HT1080 (cell line): ENCODE measurements at places on chromosomes 1 and 21.

DNA sequence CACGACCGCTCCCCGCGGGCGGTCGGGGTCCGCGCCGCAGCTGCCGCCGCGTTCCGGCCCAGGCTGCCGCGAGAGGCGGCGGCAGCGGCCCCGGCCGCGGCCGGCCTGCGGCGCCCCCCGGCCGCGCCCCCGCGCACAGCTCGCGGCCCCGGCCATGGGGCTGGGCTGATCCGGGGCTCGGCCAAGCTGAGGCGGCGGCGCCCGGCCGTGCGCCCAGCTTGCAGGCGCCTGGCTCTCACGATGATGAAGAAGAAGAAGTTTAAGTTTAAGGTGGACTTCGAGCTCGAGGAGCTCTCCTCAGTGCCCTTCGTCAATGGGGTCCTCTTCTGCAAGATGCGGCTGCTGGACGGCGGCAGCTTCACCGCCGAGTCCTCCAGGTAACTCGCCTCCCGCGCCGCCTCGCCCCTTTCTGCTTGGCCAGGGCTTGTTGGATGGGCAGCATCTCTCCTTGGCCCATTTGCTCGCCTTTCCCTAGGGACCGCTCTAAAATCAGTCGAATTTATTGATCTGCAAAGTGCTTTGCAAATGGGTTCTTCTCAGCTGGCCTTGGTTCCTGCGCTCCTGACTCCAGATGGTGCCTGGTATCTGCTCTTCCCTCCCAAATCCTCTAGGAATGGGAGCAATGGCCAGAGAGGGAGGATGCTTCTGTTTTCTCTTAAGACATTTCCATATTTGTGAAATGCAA is 431 bp downstream of the EEIG2 start:
- peak; percentile 29 for DNase-seq

DNA sequence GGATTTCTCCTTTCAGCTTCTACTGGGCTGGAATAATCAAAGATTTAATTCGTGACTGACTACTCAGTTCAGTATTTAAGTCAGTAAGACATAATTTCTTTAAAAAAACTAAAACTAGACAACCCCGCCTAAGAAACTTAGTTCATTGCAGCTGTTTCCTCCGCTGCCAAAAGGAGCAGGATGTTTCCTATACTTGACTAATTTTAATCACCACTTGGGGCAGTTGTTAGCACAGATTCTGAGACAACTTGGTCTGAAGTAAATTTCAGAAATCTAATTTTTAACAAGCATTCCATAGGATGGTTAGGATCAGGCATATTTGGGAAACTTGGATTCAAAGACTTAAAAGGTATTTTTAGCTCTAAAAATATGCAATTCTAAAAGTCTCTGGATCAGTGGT is 34.0 kb downstream of the EPRS1 start:
- DNase-seq, result no peak

DNA sequence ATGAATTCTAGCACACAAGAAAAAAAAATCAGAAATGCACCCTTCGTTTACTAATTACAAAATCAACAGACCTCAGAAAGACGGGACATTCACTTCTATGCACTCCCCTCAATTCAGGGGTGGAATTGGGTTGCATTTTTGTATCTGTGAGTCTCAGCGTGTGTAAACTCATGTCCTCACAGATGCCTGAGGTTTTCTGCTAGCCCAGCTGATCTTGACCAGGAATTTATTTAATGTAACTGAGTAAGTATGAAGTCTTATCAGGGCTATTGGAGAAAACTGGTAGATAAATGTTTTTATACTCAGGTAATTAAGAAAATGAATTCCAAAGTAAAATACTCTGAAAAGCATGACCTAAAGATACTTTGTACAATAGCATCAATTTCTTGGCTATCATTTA is 167.7 kb downstream of the RUNX1 start:
- no peak for DNase-seq

DNA sequence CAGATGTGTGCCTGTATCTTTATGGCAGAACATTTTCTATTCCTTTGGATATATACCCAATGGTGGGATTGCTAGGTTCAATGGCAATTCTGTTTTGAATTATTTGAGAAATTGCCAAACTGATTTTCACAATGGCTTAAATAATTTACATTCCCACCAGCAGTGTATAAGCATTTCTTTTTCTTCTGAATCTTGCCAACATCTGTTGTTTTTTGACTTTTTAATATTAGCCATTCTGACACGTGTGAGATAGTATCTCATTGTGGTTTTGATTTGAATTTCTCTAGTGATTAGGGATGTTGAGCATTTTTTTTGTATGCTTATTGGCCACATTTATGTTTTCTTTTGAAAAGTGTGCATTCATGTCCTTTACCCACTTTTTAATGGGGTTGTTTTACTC is 864.3 kb upstream of the ADAMTS5 start:
- DNase-seq, result no peak

GRCh38 chr1:204176049-204176448 is 9.9 kb upstream of the REN start:
- DNase-seq, result no peak

- no peak for DNase-seq
Observed at GRCh38 chr1:212186427-212187207, 98.6 kb upstream of the PPP2R5A start.

DNA sequence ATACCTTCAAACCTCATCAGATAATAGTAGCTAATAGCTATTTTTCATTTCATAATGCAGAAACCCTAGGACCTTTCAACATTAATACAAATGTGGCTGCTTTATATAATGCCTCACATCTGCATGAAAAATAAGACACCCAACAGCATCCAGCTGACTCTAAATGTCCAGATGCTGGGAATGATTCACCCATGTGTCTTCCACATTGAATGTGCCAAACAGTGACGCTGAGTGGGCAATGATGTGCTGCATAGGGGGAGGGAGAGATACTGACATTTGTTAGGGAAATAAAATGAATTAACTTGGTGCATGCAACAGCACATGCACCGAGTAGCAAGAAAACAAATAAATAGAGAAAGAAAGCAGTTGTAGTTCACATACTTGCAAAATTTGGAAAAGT is 199.3 kb downstream of the DSCAM start:
- no peak for DNase-seq

DNA sequence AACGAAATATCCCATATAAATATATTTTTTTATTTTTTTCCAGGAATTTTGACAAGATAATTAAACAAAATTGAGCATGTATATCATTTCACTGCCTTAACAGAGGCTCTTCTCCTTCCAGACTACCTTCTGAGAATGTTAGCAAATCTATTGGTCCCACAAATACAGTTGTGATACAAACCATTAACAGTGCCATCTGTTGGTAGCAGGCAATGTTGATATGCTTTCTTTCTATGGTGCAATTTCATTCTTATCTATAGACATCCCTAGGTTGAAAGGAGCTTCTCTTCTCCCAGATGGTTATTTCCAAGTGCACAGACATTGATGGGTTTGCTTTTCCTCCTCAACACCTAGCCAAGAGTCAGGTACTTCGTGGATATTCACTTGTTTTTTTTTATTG is 303.6 kb downstream of the USH2A start:
- peak; percentile 8 for DNase-seq

GRCh38 chr1:80534606-80535360 is 1266.0 kb upstream of the ADGRL2 start:
- DNase-seq, result peak; percentile 52

DNA sequence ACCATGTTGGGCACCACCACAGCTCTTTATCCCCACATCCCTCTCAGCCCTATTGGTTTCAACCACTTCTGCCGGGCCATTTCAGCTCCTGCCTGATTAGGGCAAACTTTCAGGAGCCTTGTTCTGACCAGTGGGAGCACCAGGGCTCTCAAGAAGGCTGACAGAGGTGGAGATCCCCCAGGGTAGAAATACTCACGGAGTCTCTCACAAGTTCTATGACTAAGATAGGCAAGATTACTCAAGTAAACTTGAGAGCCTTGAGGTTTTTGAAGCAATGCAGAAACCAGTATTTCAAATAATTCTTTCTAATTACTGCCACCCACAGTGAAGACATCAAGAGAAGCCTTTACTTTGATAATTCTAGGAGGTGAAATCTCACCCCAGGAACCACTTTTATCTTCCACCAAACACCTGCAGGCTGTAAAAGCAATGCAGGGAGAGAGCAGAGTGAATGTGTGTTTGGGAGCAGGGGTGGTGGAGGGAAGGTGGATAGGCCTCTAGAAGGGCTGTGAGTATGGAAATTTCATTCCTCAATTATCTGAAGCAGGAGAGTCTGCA is 6.6 kb upstream of the PTCH2 start:
- DNase-seq, result no peak

DNA sequence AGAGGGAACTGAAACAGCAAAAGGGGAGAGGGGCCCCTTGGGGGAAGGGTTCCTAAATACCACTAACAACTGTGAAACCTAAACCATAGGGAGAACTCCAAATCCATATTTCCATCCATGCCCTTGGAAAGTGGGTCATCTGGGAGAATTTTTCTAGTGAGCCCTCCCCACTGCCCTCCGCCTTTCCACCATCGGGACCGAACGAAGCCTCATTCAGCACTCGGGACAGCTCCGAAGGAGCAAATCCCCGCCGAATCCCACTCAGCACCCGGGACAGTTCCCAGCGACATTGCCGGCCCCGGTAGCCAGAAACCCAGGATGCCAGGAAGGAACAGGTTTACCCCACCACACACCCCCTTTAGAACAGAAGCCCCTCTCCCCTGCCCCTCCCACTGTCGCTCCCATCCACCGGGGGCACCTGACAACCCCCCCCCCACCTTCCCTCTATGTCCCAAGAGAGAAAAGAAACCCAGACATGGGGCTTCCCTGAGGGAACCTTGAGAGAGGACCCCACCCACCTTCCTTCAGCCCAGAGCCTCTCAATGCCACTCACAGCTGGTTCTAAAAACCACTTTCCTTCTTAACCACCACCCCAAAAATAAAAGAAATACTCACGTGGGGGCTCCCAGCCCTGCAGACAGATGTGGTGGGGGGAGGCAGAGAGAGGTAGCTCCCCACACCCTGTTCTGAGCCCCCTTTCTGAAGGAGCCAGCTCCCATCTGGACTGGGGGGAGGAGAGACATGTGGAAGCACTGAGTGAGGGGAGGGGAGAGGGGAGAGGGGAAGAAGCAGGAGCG is 4.5 kb downstream of the DLGAP3 start:
- DNase-seq, result peak; percentile 34

GRCh38 chr1:7915826-7916500 is 24.7 kb downstream of the TNFRSF9 start:
- no peak for DNase-seq

DNA sequence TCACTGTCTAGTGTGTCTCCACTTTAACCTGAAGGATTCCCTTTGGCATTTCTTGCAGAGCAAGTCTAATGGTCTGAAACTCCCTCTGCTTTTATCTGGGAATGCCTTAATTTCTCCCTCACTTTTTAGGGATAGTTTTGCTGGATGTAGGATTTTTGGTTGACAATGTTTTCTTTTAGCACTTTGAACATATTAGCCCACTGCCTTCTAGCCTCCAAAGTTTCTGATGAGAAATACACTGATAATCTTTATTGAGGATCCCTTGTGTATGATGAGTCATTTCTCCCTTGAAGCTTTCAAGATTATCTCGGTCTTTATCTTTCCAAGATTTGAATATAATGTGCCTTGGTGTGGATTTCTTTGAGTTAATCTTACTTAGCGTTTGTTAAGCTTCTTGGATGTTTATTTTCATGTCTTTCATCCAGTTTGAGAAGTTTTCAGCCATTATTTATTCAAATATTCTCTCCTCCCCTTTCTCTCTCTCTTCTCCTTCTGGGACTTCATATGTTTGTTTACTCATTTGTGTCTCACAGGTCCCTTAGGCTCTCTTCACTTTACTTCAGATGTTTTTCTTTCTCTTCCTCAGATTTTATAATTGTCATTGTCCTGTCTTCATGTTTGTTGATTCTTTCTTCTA is 53.1 kb downstream of the STYXL2 start:
- DNase-seq, result no peak

GRCh38 chr1:90114521-90115141 is 119.7 kb downstream of the ZNF326 start:
- peak; percentile 35 for DNase-seq

GRCh38 chr1:90715309-90715708 is 1.8 kb downstream of the BARHL2 start:
- no peak for DNase-seq

GRCh38 chr1:41343790-41344699 is 17.2 kb upstream of the FOXO6 start:
- DNase-seq, result no peak

- no peak for DNase-seq
Observed at GRCh38 chr1:119225265-119225664, 84.8 kb upstream of the WARS2 start.
